ENCODE measurements at places on chromosomes 2 and 18.

- no peak for DNase-seq
Observed at GRCh38 chr2:190791347-190791975, 89.2 kb upstream of the GLS start.

GRCh38 chr2:22360735-22361374 lies 1024.1 kb upstream of the KLHL29 start:
- DNase-seq = no peak

DNA sequence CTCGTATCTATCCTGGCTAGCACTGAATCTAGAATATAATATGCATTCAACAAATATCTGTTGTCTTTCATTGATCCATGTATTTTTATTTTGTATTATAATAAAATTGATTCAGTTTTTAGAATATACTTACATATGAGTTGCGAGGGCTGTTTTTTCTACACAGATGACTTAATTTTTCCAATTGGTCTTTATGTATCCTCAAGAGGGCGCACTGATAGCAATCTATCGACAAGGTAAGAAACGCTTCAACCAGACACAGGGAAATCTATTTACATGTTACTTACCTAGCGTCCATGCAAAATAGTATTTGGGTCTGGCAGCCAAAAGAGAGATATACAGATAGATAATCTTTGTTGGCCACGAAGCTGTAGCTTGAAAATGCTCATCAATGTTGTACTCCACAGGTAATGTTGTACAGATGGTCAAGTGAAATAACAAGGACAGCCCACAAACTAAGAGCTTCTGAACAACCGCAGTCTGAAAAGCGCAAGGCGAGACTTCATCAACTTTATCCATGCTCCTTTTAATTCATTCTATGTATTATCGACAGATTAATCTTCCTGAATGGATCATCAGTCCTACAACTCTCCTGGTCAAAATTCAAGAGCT lies 35.5 kb upstream of the KIDINS220 start:
- DNase-seq = no peak

DNA sequence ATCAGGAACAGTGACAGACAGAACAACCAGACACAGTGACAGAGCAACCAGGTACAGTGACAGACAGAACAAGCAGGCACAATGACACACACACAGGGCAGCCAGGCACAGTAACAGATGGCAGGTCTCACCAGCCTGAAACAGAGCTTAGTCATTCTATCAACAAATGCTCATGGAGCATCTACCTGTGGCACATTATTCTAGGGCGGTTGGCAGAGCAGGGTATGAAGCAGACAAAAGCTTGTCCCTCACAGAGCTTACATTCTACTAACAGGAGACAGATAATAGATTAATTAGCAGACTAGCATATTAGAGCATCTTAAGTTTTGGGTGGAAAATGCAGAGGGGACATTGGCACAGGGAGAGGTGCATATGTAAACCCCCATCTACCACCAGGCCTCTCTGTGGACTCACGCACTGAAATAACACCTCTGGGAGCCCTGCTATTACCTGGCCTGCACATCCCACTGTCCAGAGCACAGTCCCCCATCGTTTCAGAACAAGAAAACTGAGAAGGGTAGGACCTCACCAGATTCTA lies 64.1 kb upstream of the RAB6C start:
- DNase-seq = no peak

GRCh38 chr18:419541-420175 lies 80.8 kb downstream of the COLEC12 start:
- no peak for DNase-seq

GRCh38 chr18:13217466-13217961 lies 1.0 kb upstream of the LDLRAD4 start:
- no peak for DNase-seq

GRCh38 chr2:237154082-237154638 lies 68.5 kb downstream of the COPS8 start:
- peak; percentile 22 for DNase-seq

DNA sequence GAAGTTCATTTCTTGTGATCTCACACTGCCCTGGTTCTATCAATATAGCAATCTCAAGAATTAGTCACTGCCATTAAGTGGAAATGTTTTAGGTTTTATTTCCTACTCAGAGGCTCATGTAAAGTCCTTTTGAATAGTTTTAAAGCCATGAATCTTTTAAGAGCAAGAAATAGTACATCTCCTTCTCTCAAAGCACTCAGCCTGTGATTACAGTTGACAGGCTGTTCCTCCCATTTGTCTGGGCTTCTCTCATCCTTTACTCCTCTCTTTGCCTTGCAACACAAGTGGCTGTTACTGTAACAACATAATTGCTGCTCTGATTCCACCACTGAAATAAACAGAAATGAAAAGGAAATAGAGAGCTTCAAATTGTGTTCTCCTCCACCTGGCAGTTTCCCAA lies 18.4 kb downstream of the GRP start:
- DNase-seq = no peak

GRCh38 chr2:20666304-20667150 lies at the start of gene GDF7:
Gene GDF7, plus strand, starts transcription at chr2:20667144. Its CDS starts 96 bp downstream, at chr2:20667240.
- no peak for DNase-seq

DNA sequence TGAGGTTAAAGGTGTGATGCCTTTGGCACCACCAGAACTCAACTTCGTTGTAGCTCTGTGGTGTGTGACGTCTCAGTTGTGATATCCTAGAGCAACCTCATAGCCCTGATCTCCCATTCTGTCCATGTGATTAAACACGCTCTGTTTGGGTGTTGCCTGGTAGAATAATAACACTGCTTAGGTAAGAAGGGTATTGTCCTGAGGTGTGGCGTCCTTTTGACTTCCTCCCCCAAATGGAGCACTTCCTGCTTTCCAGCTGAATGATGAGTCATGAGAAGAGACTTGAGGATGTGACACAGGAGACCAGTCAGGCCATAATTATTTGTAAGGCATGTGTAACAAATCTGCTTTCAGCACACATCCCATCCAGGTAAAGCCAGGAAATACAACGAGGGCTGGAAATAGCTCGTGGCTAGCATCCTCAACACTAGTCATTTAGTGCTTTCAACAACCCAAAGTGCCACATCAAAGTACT lies 100.7 kb downstream of the RAPGEF4 start:
- no peak for DNase-seq

- DNase-seq = no peak
Observed at GRCh38 chr2:179268277-179268925, 3.8 kb upstream of the SESTD1 start.

- DNase-seq = no peak
Observed at GRCh38 chr18:32302806-32303205, 113.0 kb downstream of the MEP1B start.

DNA sequence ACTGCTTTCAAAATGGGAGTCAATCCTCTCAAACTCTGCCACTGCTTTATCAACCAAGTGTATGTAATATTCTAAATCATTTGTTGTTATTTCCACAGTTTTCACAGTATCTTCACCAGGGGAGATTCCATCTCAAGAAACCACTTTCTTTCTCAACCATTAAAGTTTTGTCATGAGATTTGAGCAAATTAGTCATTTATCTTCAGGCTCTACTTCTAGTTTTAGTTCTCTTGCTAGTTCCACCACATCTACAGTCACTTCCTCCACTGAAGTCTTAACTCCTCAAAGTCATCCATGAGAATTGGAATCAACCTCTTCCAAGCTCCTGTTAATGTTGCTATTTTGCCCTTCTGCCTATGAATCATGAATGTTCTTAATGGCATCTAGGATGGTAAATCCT lies 545.8 kb downstream of the ARHGAP15 start:
- no peak for DNase-seq

- DNase-seq = no peak
Observed at GRCh38 chr2:221444106-221444505, 128.0 kb downstream of the EPHA4 start.

GRCh38 chr2:26175466-26176278 lies 2.8 kb downstream of the GAREM2 start:
- no peak for DNase-seq

DNA sequence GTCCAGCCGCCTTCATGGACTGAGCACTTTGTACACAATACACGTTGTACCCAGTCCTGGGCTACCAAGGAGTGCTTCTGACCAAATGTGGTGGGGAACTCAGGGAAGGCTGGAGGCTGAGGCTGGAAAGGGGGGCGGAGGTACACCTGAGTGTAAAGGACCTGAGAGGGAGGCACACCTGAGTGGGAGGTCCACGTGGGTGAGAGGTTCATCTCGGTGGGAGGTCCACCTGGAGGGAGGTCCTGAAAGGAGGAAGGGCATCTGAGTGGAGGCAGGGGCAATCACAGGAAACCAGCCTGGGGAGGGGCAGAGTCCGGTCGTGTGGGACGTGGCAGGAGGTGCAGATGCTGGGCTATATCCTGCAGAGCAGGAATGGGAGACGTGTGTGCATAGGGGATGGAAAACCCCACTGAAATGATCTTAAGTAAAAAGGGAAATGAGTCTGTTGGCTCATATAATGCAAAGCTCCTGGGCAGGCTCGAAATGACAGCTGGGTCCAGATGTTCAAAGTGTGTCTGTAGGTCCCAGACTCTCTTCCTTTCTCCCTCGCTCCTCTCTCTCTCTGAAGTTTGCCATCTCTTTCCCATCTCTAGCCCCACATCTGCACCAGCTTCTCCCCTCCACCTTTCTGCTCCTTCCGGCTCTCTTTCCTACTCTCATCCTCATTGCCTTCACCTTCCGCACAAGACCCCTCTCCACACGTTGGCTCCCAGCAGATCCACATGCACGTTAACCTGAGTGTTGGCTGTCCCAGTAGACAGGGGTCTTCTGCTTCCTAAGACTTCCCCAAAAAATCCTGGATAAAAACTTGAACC lies 137.7 kb downstream of the PXDN start:
- no peak for DNase-seq

DNA sequence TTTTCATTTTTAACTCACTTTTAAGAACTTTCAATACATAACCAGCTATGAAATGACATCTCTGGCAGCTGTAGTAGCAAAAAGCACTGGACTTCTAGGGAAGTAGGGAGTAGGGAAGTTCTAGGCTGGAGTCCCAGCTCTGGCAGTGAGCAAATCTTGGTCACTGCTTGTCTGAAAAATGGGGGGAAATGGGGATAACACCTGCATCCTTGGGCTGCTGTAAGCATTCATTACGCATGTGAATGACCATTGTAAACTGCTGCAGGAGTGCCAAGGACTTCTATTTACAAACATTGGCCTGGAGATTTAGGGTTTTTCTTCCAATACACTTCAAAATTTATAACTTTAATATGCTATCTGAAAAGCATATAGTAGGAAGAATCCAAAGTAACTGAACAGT lies 972 bp upstream of the MPP4 start:
- DNase-seq = no peak

GRCh38 chr18:53527365-53527764 lies 697.1 kb downstream of the MBD2 start:
- no peak for DNase-seq
